Right ventricle myocardium superior (tissue), 1 donor: ENCODE measurements at places on chromosomes 7 and 10. TPM values are rescaled to one million over a fixed set of nuclear protein-coding genes. Genes with fewer than 3 reads are reported as not detected.
A peak's percentile ranks its signal among the peaks of the same experiment; 100 is the strongest.

EIF4EBP2 gene
- total RNA-seq = 92.7 TPM

ST8SIA6 gene
- 6.3 TPM for total RNA-seq

ITPRID1 gene
- not detected for total RNA-seq

DNA sequence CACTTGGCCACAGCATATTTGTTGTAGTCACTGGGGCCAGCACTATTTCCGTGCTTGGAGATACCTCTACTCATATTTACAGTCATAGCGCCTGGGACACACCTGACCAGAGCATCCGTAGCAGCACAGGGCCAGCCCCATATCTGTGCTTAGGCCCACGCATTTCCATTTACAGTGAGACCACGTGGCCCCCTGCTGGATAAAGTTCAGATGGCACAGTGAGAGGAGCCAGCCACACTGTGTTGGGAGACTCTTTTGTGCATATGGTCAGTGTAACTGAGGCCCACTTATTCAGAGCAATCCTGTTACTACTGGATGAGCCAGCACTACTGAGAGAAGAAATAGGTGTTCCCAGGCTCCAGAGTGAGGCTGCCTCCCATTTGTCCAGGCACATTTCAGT lies 455.3 kb downstream of the REEP3 start:
- no peak for DNase-seq

DNA sequence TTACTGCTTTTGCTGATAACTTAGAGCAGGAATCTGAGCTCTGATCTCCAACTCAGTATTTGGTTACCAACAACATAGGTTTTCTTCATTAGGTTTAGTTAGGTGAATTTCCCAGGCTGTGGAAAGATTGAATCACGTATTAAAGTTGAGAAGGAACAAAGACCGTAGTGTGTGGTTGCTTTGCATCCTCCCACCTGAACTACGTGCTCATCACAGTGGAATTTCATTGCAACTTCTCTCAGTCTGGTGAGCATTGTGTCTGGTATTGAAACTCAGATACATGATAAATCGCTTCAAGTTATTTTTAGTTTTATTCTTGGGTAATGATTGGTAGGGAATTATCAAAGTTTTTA lies 139.4 kb upstream of the AKR1E2 start:
- DNase-seq = no peak

DNA sequence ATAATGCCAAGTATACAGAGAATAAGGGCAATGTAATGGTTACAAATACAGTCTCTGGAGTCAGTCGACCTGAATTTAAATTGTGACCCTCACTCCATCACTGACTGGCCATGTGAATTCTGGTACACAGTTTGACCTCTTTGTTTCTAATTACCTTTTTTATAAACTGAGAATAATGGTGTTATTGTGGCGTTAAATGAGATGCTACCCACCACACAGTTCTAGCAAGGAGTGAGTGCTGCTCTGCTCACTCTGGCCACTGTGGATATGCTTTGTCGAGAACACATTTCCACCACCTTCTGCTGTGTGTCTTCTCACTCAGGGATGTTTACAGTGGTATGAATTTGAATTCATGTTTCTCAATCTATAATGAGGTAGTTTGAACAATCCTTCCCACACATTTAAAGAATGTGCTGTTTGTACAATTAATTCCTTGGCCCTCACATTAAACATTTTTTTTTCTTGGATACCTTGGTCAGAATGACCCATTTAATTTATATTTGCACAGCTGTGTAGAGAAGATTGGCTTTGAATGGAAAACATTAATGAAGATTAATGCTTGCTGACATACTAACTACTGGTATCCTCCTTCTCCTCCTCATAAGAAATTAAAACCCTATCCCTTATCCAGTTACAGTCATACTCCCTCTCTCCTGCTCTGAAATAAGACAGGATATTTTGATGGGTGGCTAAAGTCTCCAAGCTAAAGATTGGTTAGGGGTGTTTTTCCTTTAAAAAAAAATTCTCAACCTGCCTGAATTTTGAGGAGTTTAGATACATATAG lies 42.4 kb downstream of the PLCE1 start:
- no peak for DNase-seq

- no peak for DNase-seq
These were observed 85.2 kb downstream of the IGF2BP3 start for GRCh38 chr7:23385140-23385539.

DNA sequence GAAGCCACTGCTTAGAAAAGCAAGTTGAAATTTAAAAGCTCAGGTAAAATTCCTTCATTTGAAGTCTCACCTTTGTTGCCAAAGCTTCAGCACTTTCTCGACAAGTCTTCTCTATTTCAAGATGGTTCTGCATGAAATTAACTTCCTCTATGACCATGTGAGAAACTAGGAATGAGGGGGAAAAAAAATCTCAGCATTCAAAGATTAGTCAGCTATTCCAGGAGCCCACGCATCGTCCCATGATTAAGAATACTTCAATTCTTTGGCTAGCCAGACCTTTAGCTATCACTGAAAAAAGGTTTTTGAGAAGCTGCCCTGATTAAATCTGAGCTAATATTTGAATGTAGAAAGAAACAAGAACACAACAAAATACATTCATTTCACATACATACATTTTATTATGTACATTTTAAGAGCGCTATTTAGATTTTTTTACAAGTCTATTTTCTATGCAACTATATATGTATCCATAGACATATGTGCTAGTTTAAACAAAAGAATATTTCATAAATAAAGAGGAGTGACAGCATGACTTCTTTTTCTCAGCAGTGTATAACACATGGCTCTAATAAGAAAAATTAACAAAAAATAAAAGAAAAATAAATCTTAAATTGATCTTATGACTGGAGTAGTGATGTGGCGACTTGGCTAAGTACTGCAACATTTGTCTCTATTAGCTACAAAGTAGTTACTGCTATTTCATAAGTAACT lies 44.8 kb downstream of the SHTN1 start:
- DNase-seq = no peak

DNA sequence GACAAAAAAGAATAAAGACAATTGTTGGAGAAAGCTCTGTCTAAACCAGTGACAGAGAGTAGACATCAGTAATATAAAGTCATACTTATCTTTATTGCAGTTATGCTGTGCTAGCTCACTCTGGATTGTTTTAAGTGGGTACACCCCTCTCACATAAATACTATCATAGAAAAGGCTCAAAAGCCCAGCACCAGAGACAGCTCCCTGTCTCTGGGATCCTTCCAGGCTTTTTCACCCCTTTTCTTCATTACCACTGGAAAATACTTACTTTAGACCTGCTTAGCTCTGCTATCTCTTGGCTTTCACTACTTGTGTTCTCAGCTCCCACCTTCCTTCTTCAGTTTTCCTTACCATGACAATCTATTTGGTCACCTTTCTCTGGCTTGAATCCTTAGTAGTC lies 259.1 kb upstream of the MINDY3 start:
- no peak for DNase-seq

DNA sequence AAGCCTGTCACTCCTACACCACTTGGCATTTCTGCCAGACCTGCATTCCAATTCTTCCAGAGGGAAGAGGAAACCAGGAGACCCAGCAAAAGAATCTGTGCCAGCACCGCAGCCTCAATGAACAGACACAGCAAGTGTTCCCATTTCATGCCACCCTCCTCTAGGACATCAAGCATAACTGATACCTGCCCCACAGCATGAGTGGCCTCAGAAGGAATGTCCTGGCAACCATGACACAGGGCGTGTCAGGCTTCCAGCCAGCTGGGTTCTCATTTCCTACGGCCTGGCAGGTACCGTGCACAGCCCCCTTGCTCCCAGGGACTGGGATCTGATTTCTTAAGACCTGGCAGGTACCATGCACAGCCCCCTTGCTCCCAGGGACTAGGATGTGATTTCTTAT lies 7.8 kb downstream of the MAD1L1 start:
- DNase-seq = no peak

- peak; percentile 77 for DNase-seq
These were observed 18.9 kb upstream of the NRBF2 start for GRCh38 chr10:63114031-63114814.

DNA sequence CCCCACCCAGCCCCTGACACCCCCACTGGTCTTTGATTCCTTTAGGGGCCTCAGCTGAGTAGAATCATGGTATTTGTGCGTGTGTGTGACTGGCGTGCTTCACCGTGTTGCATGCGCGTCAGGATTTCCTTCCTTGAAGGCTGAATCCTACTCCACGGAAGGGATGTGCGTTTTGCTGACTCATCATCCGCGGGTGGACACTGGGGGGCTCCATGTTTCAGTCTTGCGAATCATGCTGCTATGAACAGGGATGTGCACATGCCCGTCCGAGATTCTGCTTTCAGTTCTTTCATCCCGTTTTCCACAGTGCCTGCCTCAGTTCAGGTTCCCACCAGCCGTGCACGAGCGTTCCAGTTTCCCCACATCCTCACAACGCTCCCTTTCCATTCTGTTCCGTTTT lies 20.9 kb upstream of the JAKMIP3 start:
- DNase-seq = peak; percentile 9

DNA sequence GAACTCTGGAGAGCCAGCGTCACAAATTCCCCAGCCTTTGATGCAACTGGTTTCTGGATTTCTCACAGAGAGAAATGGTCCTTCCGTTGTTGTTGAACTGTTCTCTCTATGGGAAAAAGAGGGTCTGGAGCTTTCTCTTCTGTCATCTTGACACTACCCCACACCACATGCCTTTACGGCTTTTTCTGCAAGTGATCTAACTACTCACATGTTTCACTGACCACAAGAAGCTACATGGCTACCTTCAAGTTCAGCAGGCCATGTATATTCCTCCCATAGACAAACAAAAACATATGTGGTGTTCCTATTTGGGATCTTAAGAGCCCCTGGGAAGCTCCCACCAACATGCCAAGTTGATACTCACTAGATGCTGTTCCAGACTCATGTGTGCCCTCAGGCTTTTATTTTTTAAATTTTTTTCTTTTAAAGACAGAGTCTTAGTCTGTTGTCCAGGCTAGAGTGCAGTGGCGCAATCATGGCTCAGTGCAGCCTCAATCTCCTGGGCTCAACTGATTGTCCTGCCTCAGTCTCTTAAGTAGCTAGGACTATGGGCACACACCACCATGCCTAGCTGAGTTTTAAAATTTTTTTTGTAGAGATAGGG lies 72.0 kb downstream of the RNF216 start:
- no peak for DNase-seq

GRCh38 chr7:18547509-18548187 lies 52.1 kb downstream of the HDAC9 start:
- no peak for DNase-seq

- DNase-seq = no peak
These were observed 23.9 kb upstream of the GPR26 start for GRCh38 chr10:123642293-123642692.

DNA sequence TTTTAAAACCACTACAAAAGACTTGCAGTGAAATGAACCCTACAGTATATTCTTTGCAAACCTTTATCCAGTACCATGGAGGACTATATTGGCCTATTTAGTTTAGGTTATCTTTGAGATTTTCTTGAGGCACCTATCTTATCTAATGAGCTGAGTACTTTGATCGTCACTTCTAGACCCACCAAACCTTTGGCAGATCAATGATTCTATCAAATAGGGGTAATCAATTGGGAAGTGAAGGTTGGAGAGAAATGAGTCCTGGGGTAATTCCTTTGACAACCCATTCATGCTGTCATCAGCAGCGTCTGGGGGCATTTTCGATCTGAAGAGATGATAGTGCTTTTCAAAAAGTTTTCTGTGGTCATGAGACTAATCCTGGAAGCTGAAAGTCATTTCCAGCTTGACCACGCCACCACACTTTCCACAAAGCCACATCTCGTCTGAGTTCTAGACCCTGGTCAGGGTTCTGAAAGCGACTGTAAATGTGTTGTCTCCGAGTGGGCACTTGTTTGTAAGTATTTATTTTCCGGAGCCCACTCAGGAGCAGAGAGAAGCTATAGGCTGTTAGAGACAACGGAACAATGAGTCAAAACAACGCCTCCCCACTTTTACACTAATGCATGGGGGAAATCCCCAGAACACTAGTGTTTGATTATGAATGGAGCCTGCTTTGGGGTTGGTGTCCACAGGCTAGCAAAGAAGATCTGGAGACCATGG lies 4.8 kb downstream of the EGR2 start:
- DNase-seq = no peak

GRCh38 chr10:107163076-107163855 lies 1.2 kb downstream of the SORCS1 start:
- DNase-seq = no peak

- no peak for DNase-seq
These were observed 5.9 kb downstream of the LRRC4 start for GRCh38 chr7:128025380-128025779.

DNA sequence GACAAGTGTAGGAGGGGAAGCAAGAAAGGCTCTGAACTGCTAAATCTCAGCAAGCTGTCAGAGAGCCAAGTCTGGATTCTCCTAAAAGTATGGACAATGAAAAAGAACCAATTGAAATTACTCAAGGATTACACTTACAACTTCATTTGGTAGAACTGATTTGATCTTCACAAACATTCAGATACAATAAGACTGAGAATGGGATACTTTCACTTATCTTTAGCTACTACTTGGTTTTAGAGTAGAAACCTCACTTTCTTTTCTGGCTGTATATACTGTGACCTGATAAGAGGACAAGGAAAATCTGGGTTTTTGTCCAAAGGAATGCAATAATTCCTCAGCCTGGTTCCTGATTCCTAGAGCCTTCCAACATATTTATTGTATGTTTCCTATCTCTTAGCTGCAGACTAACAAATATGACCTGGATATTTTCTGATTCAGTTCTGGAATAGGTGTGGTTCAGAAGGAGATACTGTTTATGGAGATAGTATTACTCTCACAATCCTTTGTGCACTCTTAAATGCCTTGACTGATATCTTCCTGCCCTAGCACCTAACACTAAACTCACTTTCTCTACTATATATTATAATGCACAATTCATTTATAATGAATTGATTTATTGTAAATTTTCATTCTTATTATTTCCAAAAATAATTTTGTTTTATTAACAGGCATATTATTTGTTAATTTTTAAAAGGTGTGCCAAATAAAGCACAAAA lies 7.3 kb downstream of the SEMA3A start:
- no peak for DNase-seq
